Nasal cavity respiratory epithelium epithelial cell of viscerocranial mucosa (primary cell): ENCODE measurements at places on chromosomes 2 and 18. TPM values are rescaled to one million over a fixed set of nuclear protein-coding genes. Genes with fewer than 3 reads are reported as not detected.

CFC1 gene
- total RNA-seq, result not detected in 2 replicates

PSD4 gene
- 14.4 and 29.4 TPM in 2 replicates for total RNA-seq

GALR1 gene
- total RNA-seq, result not detected in 2 replicates

SLC5A7 gene
- not detected in 2 replicates for total RNA-seq

MERTK gene
- 1.4 and 8.7 TPM in 2 replicates for total RNA-seq

RESP18 gene
- not detected in 2 replicates for total RNA-seq

HOXD9 gene
- total RNA-seq, result not detected in 2 replicates

CHRNG gene
- not detected in 2 replicates for total RNA-seq
